ENCODE measurements at places on chromosomes 16 and 17. TPM values are rescaled to one million over a fixed set of nuclear protein-coding genes. Genes with fewer than 3 reads are reported as not detected.

DNA sequence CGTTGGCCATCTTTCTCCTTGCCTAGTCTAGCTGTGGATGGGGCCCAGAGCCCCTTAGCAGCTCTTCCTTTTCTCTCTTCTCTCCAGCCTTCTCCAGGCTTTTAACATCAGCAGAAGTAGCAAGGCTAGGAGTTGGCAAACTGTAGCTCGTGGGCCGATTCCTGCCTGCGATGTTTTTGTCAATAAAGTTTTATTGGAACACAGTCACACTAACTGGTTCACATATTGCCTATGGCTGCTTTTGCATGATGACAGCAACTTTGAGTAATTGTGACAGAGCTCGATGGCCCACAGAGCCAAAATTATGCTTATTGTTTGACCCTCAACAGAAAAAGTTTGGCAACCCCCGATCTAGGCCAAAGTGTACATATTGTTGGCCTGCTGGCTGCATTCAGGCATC, 199.9 kb downstream of the RBFOX1 start:
- no peaks in the 10 kb centered on the region for H3K36me3 ChIP-seq
- DNase-seq = no peak
- H3K4me3 ChIP-seq = no peak overlapping the region
- H3K27me3 ChIP-seq = peaks cover 3% of the 10 kb centered on the region
- H3K4me1 ChIP-seq = no peaks in the 10 kb centered on the region
- H3K27ac ChIP-seq = no peak overlapping the region

- no peak for DNase-seq
- H3K4me3 ChIP-seq = no peak overlapping the region
- no peaks in the 10 kb centered on the region for H3K4me1 ChIP-seq
These were observed 31.3 kb upstream of the TEKT1 start for GRCh38 chr17:6862825-6863224.

GRCh38 chr17:17546399-17547185, 44.9 kb downstream of the PEMT start:
- H3K27ac ChIP-seq = no peak overlapping the region
- peaks cover 11% of the 10 kb centered on the region for H3K4me1 ChIP-seq
- DNase-seq = no peak
- no peaks in the 10 kb centered on the region for H3K36me3 ChIP-seq
- no peak overlapping the region for H3K4me3 ChIP-seq
- no peaks in the 10 kb centered on the region for H3K27me3 ChIP-seq

DNA sequence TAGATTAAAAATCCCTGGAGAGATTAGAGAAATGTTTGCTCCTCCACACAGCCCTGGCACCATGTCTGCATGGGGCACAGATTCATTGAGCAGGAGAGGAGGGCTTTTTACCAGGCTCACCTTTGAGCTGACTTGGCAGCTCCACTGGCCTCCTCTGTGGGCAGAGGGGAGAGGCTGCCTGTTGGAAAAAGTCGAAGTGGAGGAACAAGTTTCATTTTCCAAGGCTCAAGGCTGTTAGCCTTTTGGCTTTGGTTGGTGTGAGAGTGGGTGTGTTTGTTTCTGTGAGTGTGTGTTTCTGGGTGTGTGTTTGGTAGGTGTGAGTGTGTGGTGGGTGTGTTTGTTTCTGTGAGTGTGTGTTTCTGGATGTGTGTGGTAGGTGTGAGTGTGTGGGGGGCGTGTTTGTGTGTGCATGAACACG, 5.6 kb downstream of the TMEM238L start:
- H3K27me3 ChIP-seq = peaks cover 2% of the 10 kb centered on the region
- no peaks in the 10 kb centered on the region for H3K36me3 ChIP-seq
- H3K4me3 ChIP-seq = no peak overlapping the region
- H3K4me1 ChIP-seq = no peaks in the 10 kb centered on the region
- DNase-seq = no peak

GRCh38 chr16:65377195-65377594, 255.3 kb upstream of the CDH11 start:
- H3K27me3 ChIP-seq = no peaks in the 10 kb centered on the region
- no peak overlapping the region for H3K27ac ChIP-seq
- no peak overlapping the region for H3K4me3 ChIP-seq
- DNase-seq = no peak

- DNase-seq = no peak
- no peak overlapping the region for H3K4me3 ChIP-seq
- H3K4me1 ChIP-seq = no peaks in the 10 kb centered on the region
- H3K36me3 ChIP-seq = no peaks in the 10 kb centered on the region
- no peak overlapping the region for H3K27ac ChIP-seq
These were observed 5.6 kb upstream of the THUMPD1 start for GRCh38 chr16:20747030-20747816.

The TMIGD1 gene
- total RNA-seq = not detected

The ADAMTS18 gene
- 1.7 TPM for total RNA-seq

Measured in glutamatergic neuron (in vitro differentiated cells).